ENCODE measurements at places on chromosomes 16 and 17.

DNA sequence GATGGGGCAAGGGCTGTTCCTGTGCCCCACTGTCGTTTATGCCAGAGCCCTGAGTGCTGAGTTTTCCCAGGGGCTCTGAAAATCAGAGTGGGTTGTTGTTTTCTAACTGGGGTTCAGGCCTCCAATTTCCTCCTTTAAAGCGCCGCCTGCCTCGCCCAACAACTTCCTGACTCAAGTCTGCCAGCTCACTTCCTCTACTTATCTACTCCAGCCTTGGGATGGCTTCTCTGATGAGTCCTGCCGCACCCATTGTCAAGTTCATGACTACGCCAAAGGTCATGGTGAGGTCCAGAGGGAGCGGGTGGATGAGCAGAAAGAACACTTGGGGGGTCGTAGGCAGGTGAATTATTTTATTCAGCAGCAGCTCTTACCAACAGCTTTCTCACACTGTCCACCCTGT, 104.7 kb downstream of the UTP18 start:
- no peak for DNase-seq

DNA sequence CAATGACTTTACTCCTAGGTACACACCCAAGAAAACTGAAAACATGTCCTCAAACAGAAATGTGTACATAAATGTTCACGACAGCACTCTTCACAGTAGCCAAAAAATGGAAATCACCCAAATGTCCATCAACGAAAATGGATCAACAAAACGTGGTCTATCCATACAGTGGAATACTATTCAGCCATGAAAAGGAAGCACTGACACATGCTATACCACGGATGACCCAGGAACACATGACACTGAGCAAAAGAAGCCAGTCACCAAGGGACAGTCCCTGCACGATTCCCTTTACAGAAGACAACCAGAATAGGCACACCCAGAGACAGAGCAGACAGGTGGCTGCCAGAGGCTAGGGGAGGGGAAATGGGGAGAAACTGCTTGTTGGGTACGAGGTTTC, 11.3 kb downstream of the ZNF500 start:
- no peak for DNase-seq

DNA sequence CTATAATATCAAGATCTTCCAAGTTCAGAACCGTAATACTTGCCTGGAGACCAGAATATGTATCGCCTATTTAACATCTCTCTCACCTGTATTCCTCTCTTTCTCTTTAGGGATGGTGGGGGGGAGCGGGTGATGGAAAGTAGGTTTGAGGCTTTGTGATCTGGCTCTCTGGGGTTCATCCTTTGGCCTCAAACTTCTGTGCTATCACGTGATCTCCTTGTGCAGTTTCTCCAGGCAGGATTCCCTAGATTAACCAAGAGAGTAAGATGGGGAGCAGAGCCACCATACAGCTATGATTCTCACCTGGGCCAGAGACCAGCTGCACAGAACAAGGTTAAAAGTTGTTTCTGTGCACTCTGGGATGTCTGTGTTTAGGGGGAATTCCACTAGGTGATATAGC, 5.2 kb downstream of the TMEM100 start:
- DNase-seq = no peak

GRCh38 chr17:49196520-49196919, 13.9 kb downstream of the GNGT2 start:
- no peak for DNase-seq

GRCh38 chr17:59366773-59367656, 35.6 kb downstream of the YPEL2 start:
- DNase-seq = no peak

- DNase-seq = no peak
Measured at GRCh38 chr16:71927383-71927782, 32.1 kb downstream of the IST1 start.

DNA sequence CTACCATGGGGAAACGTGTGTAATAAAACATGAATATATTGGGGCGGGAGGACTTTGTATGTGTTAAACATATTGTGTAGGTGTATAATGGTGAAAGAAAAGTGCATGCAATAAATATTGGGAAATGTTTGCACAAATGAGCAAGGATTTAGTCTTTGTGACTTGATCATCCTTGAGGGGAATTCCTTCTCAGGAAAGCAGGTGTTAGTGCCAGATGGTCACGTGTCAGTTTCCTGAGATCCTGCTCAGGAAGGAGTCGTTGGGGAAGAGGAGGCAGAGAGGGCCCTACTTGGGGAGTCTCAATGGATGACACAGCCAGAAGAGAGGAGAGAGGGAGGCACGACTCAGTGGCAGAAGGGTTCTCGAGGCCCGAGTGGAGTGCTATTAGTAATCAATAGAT, 53.2 kb downstream of the MSI2 start:
- no peak for DNase-seq

- no peak for DNase-seq
Measured at GRCh38 chr17:13638855-13639458, 37.2 kb upstream of the HS3ST3A1 start.

DNA sequence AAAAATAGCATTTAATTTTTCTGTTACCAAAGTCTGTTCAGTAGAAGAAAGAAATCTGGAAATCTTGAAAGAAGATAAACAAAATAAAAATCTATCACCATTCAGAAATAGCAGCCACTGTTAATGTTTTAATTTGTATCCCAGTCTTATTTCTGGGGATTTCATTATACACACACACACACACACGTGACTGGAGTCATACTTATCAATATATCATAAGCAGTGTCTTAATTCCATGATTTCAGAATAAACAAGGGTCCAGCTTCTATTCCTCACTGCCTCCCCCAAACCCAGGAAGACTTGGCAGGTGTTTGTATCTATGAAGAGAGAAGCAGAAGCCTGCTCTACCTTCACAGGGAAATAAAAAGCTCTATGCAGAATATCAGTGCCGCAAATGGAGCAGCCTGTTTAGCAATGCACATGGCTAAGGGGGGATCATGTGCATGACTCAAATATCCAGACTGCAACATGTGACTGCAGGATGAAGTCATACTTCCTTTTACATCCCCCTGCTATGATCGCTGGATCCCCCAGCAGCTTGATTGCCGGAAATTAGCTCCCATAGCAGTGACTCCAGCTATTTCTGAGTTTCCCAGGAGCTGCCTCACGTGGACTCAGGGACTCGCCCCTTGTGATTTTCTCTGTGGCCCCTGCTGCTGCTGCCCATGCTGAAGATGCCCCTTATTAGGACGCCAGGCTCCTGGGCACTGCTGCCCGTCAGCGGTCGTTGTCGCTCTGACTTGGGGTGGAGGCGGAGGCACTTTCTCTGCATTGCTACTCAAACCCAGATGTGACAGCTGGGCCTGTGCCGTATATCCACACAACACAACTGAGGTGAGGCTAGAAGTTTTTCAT, 341.0 kb downstream of the CPPED1 start:
- DNase-seq = no peak

DNA sequence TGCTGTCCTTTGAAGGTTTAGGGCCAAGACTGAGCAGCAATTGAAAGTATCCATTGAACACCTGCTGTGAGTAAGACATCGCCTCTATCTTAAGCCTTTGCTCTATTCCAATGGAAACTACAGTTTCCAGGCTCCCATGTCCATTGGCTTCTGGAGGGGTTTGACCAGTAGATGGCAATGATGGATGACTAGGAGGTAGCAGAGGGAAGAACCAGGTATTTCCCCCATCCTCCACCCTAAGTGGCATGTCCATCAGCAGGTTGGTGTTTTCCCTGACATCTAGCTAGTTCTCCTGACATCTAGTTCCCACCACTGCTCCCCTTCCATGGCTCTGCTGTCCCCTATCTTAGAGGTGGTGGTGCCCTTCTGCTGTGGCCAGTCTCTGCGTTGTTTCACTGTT, 58.7 kb downstream of the CENPV start:
- DNase-seq = no peak

DNA sequence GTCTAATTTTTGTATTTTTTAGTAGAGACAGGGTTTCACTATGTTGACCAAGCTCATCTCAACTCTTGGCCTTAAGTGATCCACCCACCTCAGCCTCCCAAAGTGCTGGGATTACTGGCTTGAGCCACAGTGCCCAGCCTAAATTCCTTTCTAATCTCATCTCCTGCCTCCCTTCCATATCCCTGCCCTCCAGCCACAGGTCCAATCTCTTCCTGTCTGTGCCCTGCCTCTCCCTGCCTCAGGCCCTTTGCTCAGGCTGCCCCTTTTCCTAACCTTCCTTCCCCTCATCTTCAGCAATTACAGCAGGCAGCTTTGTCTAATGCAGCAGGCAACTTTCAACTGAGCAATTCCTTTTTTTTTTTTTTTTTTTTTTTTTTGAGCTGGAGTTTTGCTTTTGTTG, 46.8 kb downstream of the CFAP20 start:
- DNase-seq = no peak

DNA sequence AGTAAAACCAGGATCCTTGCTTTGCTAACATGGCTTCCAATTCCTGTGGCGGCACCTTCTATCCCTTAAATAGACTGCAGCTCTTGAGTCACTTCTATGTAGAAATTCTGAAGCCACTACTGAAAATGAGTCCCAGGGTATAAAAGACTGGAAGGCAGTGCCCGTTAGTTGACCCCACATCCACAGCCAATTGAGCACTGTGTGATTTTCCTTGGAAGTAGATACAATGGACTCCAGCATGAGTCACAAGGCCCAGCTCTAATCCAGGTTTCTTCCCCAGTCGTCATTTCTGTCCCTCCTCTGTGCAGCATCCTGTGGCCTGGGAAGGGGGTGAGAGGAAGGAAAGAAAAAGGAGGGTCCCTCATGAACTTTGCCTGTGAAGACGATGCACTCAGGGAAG, 69.5 kb downstream of the HLF start:
- no peak for DNase-seq

- DNase-seq = no peak
Measured at GRCh38 chr16:1442697-1443096, 1.7 kb downstream of the CCDC154 start.

- no peak for DNase-seq
Measured at GRCh38 chr16:56869513-56870275, 4.7 kb downstream of the SLC12A3 start.

DNA sequence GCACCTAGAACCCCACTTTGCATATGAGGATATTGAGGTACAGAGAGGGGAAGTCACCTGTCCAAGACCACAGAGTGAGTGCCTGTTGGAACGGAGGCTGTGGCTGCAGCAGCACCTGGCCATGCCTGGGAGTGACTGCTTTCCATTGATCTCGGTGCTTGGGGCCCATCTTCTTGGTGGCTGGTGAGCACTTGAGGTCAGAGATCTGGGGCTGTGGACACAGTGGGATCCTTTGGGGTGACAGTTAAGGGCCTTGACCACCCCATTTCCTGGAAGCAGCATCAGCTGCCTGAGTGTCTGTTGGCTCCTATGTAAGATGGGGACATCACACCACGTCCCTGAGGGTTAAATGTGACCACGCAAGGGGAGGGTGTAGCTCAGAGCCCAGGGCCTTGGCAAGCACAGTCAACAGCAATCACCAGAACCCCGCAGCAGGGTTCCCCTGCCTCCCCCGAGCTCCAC, 111.7 kb downstream of the IRF8 start:
- DNase-seq = no peak

- no peak for DNase-seq
Measured at GRCh38 chr16:68082629-68083238, 2.4 kb upstream of the NFATC3 start.

All from renal cortex interstitium (tissue), 15 donors.